ENCODE measurements at places on chromosomes 4 and X. TPM values are rescaled to one million over a fixed set of nuclear protein-coding genes. Genes with fewer than 3 reads are reported as not detected.

Gene PNMA5
- not detected for total RNA-seq

Gene FOXP3
- total RNA-seq, result not detected

Gene FGF2
- total RNA-seq, result 16.7 TPM

Gene SCRG1
- total RNA-seq, result not detected

Gene SLC6A14
- total RNA-seq, result not detected

Gene DYNLT3
- total RNA-seq, result 20.7 TPM

Gene SLC9B1
- total RNA-seq, result not detected

Gene GPC3
- not detected for total RNA-seq

Gene FNIP2
- 10.3 TPM for total RNA-seq

Gene CXCL3
- 5.5 TPM for total RNA-seq

Gene FAM9B
- 0.05 TPM for total RNA-seq

Gene SLC4A4
- total RNA-seq, result 0.33 TPM

Gene CPZ
- total RNA-seq, result not detected

Gene GYG2
- total RNA-seq, result not detected

Gene MAGEA11
- total RNA-seq, result 60.1 TPM

Gene ZDHHC15
- not detected for total RNA-seq

Gene TSPAN6
- total RNA-seq, result 16.3 TPM

Gene SMAD1
- 18.7 TPM for total RNA-seq

Gene PROM1
- not detected for total RNA-seq

Gene IL3RA
- not detected for total RNA-seq

Gene ASB12
- total RNA-seq, result not detected

Gene CT47B1
- total RNA-seq, result not detected

Gene AVPR2
- not detected for total RNA-seq

Gene ENPEP
- not detected for total RNA-seq

Gene SPACA5B
- not detected for total RNA-seq

Gene BRS3
- not detected for total RNA-seq

Gene NAA15
- total RNA-seq, result 71.0 TPM

Gene FREM3
- total RNA-seq, result not detected

Gene EDA
- 2.0 TPM for total RNA-seq

Gene SMR3B
- total RNA-seq, result not detected

Gene PLP1
- 0.30 TPM for total RNA-seq

Gene DUSP9
- not detected for total RNA-seq

Gene GPAT3
- 121 TPM for total RNA-seq

Gene LDB2
- total RNA-seq, result 3.5 TPM

Gene MBNL3
- total RNA-seq, result 3.7 TPM

Gene PGAM4
- 1.4 TPM for total RNA-seq

Gene GRIA3
- total RNA-seq, result not detected

Gene ASB9
- 12.2 TPM for total RNA-seq

Gene FGFR3
- total RNA-seq, result 1.6 TPM

Gene SPIN2B
- total RNA-seq, result 9.2 TPM

Gene RBMXL3
- not detected for total RNA-seq

Gene ARAF
- 32.4 TPM for total RNA-seq

Gene ABCD1
- total RNA-seq, result 1.5 TPM

Gene TMEM156
- total RNA-seq, result 8.4 TPM

Gene UGT2B11
- total RNA-seq, result not detected

Gene ZAR1
- not detected for total RNA-seq

Gene ODAPH
- total RNA-seq, result not detected

Gene NWD2
- not detected for total RNA-seq

Gene FAM47E
- total RNA-seq, result not detected

Gene REPS2
- total RNA-seq, result 2.4 TPM

Gene PPP2R2C
- total RNA-seq, result 31.7 TPM

Gene FGFRL1
- 62.9 TPM for total RNA-seq

Gene PAGE2B
- 0.37 TPM for total RNA-seq

Gene SMARCA5
- total RNA-seq, result 29.5 TPM

Gene PDK3
- total RNA-seq, result 5.8 TPM

Gene TRMT2B
- 20.0 TPM for total RNA-seq

Gene KLF3
- 6.3 TPM for total RNA-seq

All from HT1080 (cell line).